Stimulated activated CD4-positive, alpha-beta T cell treated with anti-CD3 and anti-CD28 coated beads, Interleukin-4, amount 100 ng/mL, for 1 hour (primary cell): ENCODE measurements at places on chromosomes 1 and 21.

- no peak for DNase-seq
Observed at GRCh38 chr1:53317646-53318539, 10.0 kb downstream of the LRP8 start.

DNA sequence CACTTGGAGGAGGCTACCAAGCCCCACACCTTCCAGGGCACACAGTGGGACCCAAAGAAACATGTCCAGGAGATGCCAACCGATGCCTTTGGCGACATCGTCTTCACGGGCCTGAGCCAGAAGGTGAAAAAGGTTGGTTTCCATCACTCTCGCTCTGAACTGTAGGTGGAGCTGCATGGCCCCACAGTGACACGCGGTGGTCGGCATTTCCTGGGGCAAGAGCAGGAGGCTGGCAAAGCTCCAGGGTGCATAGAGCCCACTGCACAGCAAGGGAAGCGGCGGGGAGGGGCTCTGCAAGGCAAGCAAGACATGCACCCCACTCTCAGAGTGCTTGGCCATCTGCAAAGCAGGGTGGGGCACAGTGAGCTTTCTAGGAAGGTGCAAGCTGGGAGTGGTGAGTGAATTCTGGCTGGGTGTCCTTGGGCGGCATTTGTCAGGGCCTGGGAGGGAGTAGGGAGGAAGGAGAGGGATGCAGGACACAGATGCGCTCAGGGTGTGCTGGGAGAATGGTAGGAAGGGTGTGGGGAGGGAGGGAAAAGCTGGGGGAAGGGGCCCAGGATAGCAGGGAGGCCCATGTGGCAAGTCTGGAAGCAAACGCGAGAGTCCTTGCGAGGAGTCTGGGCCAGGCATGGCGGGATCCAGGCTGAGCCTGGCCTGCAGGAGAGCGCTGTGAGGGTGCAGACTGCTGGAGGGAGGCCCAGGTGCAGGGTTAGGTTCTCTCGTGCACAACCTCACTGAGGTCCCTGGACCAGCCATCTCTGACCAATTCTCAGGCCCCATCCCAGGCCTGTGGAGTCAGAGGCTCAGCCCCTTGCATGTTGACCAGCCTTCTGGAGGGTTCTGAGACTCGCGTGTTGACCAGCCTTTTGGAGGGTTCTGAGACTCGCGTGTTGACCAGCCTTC is 11.0 kb downstream of the TRPM2 start:
- DNase-seq, result no peak

DNA sequence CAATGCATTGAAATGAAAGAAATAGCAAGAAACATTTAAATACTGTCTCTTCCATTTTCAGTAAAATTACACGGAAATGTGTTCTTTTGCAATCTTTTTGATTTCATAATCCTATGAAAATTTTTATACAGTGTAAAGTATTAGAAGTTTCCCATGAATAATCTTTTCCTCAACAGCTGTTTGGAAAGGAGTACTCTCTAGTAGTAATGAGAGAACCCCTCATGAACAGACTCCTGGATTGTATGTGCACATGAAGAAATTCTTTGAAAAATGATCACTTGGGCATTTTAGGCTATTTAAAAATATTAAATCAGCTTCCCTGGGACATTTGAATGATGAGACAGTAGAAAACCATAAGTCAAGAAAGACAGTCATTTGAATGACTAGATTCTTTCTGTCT is 64.4 kb downstream of the LHX9 start:
- DNase-seq, result no peak

DNA sequence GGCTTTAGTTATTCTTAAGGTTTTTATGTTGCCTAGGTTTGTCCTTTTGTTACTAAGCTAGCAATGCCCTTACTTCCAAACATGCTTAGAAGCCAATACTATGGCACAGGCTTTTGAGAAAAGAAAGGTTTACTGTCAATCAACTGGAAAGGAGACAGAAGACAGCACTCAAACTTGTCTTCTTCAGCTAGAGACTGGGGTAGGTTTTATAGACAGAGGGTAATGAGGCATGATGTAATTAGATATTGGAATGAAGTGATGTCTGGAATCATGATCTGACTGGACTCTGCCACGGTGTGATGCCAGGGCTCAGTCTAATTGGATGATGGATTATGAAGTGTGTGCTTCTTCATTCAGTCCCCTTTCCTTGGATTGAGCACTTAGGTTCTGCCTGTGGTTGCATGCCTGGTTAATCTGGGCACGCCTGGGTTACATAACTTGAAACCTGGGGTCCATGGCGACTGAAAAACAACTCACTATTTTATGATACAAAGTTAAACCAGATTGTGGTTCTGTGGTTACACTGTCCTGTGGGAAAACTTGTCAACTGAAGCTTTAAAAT is 625.8 kb downstream of the BRINP3 start:
- DNase-seq, result no peak

- no peak for DNase-seq
Observed at GRCh38 chr1:153777648-153778047, 2.4 kb downstream of the SLC27A3 start.

- DNase-seq, result no peak
Observed at GRCh38 chr1:43258370-43258769, 11.4 kb upstream of the TMEM125 start.

DNA sequence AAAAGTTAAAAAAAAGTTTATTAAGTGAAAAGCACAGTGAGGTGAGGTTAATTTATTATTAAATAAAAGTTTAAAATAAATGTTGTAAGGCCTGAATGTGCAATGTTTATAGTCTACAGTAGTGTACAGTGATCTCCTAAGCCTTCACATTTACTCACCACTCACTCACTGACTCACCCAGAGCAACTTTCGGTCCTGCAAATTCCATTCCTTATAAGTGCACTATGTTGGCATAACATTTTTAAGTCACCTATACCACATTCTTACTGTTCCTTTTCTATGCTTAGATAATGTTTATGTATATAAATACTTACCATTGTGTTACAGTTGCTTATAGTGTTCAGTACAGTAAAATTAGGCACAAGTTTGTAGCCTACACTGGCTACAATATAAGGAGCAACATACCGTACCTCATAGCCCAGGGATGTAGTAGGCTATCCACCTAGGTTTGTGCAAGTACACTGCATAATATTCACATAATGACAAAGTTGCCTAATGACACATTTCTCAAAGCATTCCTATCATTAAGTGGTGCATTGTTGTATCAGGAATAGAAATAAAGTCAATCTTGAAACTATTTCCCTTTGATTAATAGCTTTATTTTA is 426.5 kb upstream of the BRINP3 start:
- DNase-seq, result no peak

- DNase-seq, result no peak
Observed at GRCh38 chr1:235018161-235018560, 110.5 kb downstream of the TOMM20 start.

GRCh38 chr1:9593492-9594465 is 5.1 kb downstream of the TMEM201 start:
- peak; percentile 29 for DNase-seq

DNA sequence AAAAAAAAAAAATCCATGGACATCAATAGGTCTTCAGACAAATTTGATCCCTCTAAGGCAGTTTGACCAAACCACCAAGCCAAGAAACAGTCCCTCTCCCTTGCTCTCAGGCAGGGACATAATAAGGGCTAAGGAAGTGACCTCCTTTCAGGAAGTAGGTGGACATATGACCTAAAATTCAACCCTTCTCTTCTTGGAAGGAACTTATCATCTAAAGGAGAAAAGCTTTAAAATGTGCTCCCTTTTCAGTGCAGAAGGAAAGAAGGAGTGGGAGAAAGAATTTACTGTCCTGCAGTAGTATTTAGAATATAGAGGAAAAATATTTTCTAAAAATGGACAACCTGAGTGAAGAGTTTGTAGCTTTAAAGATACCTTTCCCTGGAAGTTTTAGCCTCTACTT is 118.1 kb downstream of the DTL start:
- no peak for DNase-seq

DNA sequence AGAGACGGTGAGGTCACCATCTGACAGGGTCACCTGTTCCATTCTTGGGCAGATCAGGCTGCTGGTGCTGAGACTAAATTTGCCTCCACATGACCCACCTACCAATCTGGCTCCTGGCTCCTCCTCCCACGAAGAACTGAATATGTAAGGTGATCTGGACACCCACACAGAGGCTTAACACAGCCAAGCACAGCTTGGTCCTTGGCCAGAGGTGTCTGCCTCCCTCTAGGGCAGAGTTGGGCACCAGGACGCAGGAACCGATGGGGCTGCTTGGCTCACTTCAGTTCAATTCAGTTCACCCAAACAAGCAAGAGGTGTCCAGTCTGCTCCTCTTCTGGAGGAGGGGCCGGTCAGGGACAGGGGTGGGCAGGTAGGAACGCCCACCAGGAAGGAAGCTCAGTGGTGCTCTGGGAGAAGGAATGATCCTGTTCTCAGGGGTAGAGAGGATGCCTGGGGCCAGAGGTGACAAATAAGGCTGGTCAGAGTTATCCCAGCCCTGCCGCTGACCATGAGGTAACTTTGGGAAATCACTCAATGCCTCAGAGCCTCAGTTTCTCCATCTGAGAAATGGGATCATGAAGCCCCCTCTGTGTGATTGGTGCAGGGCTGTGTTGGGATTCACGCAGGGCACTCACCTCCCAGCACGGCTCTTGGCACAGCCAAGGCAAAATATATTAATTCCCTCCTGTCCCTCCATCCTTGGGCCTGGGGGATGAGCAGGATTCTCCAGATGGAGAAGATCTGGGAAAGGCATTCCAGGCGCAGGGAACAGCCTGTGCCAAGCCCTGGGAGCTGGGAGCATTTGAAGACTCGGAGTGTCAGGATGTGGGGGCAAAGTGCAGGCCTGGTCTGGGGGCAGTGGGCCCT is 284.5 kb downstream of the PTPRU start:
- no peak for DNase-seq

- no peak for DNase-seq
Observed at GRCh38 chr1:54607821-54608565, 15.3 kb downstream of the FAM151A start.

DNA sequence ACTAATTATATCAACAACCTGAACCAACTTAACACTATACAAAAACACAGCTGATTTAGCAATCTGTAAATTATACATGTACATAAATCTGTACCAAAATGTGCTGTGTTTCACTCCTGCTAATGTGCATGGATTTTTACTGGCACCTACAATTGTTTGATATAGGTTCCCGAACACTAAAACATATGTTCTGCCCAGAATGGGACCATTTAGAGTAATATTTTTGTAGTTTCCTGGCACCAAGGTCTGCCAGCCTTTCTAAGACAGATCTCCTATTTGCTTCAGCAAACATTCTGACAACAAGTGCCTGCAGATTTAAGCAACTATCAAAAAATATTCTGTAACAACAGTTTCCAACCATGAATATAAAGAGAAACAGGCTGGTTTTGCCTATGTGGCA is 4.2 kb downstream of the KCNH1 start:
- no peak for DNase-seq

GRCh38 chr21:41827951-41828883 is 50.9 kb downstream of the PRDM15 start:
- no peak for DNase-seq

DNA sequence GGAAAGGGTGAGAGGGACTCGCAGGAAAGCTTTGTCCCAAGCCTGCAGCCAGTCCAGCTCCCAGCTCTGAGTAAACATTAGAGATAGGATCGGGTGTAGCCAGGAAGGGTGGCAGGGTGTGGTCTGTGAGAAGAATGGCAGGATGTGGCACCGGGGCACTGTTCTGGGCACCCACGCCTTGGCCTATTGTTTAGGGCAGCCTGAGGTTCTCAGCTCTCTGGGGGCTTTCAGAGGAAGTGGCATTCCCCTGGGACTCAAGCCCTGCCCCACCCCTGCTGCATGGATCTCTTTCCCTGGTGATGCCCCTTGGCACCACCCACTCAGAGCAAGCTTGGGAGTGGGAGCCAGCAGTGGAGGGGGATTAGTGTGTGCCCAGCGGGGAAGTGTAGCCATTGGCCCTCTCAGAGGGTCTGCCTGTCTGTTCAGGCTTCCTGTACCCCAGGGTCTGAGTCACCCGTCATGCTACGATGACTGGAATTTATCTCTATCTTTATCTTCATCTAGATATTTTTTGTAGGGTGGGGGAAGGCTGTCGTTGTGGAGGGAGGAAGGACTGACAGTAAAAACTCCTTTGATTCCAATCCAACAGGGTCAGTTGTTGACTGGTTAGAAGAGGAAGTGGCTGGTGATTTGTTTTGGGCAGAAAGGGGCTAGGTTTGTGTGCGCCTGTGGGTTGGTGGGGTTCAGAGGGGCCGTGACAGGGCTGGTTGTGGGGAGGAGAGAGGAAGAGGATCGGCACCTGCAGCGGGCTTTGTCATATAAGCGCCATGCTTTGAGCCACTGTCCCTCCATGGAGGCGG is 31.6 kb downstream of the SOX13 start:
- DNase-seq, result no peak

DNA sequence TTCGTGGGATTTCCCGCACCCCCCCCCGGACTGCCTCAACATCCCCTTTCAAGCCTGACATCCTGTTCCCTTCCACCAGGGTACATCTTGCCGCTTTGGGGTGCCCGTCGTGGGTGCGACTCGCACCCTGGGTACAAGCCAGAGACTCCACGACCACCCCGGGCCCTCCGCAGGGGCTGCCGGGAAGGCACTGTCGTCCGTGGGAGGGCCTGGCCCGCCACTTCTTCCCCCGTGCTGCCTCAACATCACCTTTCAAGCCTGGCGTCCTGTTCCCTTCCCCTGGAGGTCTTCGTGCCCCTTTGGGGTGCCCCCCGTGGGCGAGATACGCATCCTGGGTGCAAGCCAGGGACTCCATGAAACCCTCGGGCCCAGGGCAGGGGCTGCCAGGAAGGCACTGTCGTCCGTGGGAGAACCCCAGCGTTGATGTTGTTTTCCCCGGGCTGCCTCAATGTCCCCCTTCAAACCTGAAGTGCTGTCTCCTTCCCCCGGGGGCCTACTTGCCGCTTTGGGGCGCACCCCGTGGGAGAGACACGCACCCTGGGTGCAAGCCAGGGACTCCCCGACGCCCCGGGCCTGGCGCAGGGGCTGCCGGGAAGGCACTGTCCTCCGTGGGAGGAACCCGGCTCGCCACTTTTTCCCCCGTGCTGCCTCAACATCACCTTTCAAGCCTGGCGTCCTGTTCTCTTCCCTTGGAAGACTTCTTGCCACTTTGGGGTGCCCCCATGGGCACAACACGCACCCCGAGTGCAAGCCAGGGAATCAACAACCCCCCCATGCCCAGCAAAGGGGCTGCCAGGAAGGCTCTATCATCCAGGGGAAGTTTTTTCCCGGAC is 138.6 kb downstream of the LIPI start:
- DNase-seq, result no peak

GRCh38 chr1:230219174-230220067 is 152.4 kb downstream of the GALNT2 start:
- no peak for DNase-seq

DNA sequence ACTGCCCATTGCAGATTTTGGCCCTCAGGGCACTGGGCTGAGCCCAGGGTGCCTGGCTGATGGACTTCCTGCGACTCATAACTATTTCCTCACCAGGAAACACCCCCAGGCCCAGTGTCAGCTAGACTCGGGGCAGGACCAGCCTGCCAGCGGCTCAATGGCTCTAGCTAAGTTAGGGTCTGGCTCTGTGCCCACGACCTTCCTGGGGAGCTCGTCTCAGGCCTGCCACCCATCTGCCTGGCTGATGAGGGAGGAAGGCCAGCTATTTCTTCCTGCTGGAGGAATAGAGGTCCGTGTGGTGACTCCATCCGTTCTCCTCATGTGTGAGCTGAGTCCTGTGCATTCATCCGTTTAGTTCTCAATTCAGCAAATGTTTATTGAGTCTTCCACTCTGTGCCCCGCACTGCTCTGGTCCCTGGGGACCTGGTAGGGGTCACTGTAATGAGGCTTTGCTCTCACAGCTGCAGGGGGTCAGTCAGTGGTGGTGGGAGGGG is 44.5 kb downstream of the KIRREL1 start:
- no peak for DNase-seq
